Activated naive CD4-positive, alpha-beta T cell treated with anti-CD3 and anti-CD28 coated beads for 36 hours (primary cell): ENCODE measurements at places on chromosomes 16 and 17. TPM values are rescaled to one million over a fixed set of nuclear protein-coding genes. Genes with fewer than 3 reads are reported as not detected.
A peak's percentile ranks its signal among the peaks of the same experiment; 100 is the strongest.

GRCh38 chr17:36808180-36808661 lies 129.1 kb upstream of the LHX1 start:
- H3K36me3 ChIP-seq = no peaks in the 10 kb centered on the region
- H3K27me3 ChIP-seq = peaks cover 45% of the 10 kb centered on the region
- no peaks in the 10 kb centered on the region for H3K4me1 ChIP-seq

Gene NPB
- total RNA-seq = 0.12 TPM

DNA sequence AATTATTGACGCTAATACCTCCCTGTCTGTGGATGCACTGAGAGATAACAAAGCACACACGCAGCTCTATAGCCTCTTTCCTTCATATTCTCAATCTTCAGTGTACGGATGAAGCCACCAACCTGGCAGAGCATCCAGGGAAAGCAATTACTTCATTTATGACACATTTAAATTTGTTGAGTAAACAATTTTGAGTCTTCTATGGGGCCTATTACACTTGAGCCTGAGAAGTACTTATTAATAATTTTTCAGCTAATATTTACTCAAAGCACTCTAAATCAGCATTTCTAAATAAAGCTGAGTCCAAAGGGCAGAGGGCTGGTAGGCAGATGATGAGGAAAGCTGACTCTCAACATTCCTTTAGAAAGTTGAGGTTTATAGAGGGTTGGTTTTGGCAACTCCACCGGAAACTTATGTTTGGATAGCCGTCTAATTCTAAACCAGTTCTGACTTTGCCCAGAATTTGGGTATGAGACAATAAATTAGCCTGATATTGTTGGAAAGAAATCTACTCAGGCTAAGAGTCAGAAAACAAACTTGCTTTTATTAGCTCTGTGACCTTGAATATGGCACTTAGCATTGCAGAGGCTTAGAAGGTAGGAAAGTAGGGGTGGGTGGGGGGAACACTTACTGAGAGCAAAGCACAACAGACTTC lies 643.5 kb downstream of the CDH11 start:
- no peak overlapping the region for H3K4me3 ChIP-seq
- no peaks in the 10 kb centered on the region for H3K4me1 ChIP-seq
- no peak overlapping the region for H3K27ac ChIP-seq
- no peaks in the 10 kb centered on the region for H3K27me3 ChIP-seq
- no peaks in the 10 kb centered on the region for H3K36me3 ChIP-seq

DNA sequence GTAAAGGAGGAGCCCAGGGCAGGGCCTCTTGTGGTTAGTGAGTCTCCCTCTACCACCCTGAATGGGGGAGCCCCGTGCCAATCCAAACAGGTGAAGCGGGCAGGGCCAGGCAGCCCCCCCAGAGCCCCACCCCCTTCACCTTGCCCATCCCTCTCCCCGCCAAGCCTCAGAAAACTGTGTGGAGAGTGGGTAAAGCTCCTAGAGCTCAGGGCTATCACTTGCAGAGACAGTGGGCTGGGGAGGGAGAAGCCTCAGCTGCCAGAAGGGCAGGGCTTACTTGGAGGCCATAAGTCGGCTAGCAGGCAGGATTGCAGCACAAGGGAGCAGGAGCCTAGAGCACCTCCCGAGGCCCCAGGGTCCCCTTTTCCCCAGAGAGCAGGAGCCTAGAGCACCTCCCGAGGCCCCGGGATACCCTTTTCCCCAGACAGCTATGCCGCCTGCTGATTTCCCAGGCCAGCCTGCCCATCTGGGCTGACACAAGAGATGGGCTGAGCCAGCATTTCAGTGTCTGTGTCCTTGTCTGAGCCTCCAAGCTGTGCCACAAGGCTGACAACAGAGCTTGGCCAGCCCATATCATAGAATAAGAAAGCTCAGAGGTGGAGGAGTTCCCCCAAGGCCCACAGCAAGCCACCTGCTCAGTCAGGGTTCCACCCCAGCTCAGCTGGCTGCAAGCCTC lies 6.7 kb upstream of the KRT14 start:
- no peaks in the 10 kb centered on the region for H3K36me3 ChIP-seq
- H3K4me1 ChIP-seq = no peaks in the 10 kb centered on the region
- H3K27me3 ChIP-seq = peaks cover 5% of the 10 kb centered on the region
- no peak for DNase-seq
- no peak overlapping the region for H3K27ac ChIP-seq
- no peak overlapping the region for H3K4me3 ChIP-seq

DNA sequence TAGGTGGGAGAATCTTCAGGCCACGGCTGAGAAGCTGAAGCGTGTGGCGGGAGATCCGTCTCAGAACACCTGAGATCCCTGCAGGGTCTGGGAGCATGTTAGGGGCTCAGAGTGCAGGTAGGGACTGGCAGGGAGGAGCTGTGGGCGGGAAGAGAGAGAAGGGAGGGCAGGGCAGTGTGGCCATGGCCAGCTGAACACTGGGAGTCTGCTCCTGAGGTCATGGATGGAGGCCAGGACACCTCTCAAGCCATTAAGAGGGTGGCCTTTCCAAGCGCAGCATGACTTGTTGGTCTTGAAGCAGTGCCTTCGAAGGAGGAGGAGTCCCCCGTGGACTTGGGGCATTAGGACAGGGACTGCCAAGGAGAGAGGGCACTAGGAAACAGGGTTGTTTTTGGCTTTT lies 23.7 kb downstream of the NAA60 start:
- DNase-seq = no peak
- no peak overlapping the region for H3K4me3 ChIP-seq
- no peak overlapping the region for H3K27ac ChIP-seq
- H3K36me3 ChIP-seq = peaks cover 15% of the 10 kb centered on the region
- H3K27me3 ChIP-seq = no peaks in the 10 kb centered on the region

GRCh38 chr17:17484451-17484899 lies 7.7 kb downstream of the MED9 start:
- peaks cover 42% of the 10 kb centered on the region for H3K4me1 ChIP-seq
- peak overlapping the region; percentile 37 for H3K27ac ChIP-seq
- peak; percentile 79 for DNase-seq
- H3K4me3 ChIP-seq = no peak overlapping the region
- H3K27me3 ChIP-seq = no peaks in the 10 kb centered on the region

- no peaks in the 10 kb centered on the region for H3K27me3 ChIP-seq
- H3K27ac ChIP-seq = no peak overlapping the region
- no peak overlapping the region for H3K4me3 ChIP-seq
- peaks cover 2% of the 10 kb centered on the region for H3K4me1 ChIP-seq
Observed at GRCh38 chr16:11409398-11409797, 64.1 kb downstream of the RMI2 start.

Gene SP2
- 19.5 TPM for total RNA-seq

Gene TLCD2
- 0.05 TPM for total RNA-seq

Gene ACAP1
- 320 TPM for total RNA-seq

GRCh38 chr16:50178491-50178941 lies 25.4 kb downstream of the TENT4B start:
- no peaks in the 10 kb centered on the region for H3K27me3 ChIP-seq
- peaks cover 4% of the 10 kb centered on the region for H3K36me3 ChIP-seq
- no peak for DNase-seq
- H3K4me3 ChIP-seq = no peak overlapping the region
- H3K27ac ChIP-seq = peak overlapping the region; percentile 5

- no peaks in the 10 kb centered on the region for H3K27me3 ChIP-seq
- peaks cover 2% of the 10 kb centered on the region for H3K36me3 ChIP-seq
- peaks cover 50% of the 10 kb centered on the region for H3K4me1 ChIP-seq
- peak; percentile 71 for DNase-seq
- peak overlapping the region; percentile 100 for H3K27ac ChIP-seq
- H3K4me3 ChIP-seq = peak overlapping the region; percentile 93
Observed at GRCh38 chr17:31508288-31509094, 117.0 kb downstream of the RAB11FIP4 start.

Gene CIITA
- 0.12 TPM for total RNA-seq

Gene CCT6B
- 0.69 TPM for total RNA-seq

DNA sequence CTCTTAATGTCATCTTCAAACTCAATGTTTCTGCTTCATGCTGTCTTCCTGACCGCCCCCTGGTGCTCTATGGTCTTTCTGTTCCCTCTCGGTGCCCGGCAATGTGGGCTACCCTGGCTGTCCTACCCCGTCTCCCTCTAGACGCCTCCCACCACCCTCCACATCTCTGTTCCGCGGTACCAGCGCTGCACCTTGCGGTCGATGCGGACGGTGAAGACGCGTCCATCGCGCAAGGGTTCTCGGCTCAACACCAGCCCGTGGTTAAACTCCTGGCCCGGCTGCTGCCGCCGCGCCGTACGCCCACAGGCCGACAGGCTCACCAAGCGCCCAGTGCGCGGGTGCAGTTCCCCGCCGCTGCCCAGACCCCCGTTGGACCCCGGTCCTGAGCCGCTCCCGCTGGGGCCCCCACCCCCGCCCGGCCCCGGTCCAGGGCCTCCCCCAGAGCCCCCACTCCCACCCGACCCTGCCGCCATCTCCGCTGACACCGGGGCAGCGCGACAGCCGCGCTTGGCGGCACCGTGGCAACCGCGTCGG lies at the start of gene NEURL4:
Gene NEURL4, minus strand, starts transcription at position 496 of the 534 bp plus-strand sequence. Its CDS starts 23 bp downstream, at position 473.
- no peaks in the 10 kb centered on the region for H3K27me3 ChIP-seq
- H3K27ac ChIP-seq = peak within 1 kb of the TSS; percentile 91
- peaks cover 15% of the 10 kb centered on the region for H3K36me3 ChIP-seq
- H3K4me1 ChIP-seq = peaks cover 56% of the 10 kb centered on the region
- peak within 1 kb of the TSS; percentile 97 for H3K4me3 ChIP-seq
- DNase-seq = peak; percentile 31

DNA sequence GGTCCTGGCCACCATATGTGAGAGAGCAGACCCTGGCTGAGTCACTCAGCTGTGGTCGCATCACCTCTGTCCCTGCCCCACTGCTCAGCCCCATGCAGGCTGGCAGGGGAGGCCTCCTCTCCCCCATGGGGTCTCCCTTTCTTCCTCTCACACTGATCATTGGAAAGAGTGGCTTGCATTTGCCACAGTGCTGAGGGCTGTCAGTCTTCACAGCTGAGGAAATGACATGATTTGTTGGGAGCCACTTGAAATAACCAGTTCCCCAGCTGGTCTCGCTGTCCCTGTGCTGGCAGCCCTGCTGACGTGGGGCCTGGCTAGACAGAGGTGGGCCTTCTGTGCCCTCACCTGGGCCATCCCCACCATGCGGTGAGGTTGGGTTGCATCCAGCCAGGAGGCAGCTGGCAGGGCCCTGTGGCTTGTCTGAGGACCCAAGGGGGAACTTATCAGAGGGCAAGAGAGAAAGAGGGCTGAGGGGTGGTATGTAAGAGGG lies 30.1 kb upstream of the MED9 start:
- H3K27ac ChIP-seq = no peak overlapping the region
- no peaks in the 10 kb centered on the region for H3K27me3 ChIP-seq
- no peak for DNase-seq
- H3K4me3 ChIP-seq = no peak overlapping the region
- no peaks in the 10 kb centered on the region for H3K36me3 ChIP-seq

DNA sequence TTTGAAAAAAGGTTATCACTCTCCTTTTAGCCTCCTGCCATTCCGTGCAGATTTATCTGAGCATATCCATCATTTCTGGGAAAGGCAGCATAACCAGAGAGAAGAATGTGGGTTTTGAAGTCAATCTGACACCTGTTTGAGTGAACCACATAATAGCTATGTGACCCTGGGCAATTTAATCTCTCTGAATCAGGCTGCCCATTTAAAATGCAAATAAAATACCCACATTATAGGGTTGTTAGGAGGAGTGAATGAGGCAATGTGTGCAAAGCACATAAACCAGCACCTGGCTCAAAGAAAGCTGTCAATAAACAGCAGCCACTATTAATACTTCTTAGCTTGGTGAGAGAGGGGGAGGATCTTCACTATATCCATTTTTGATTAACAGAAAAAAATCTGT lies 88.0 kb downstream of the CACNG1 start:
- no peak for DNase-seq
- H3K27ac ChIP-seq = no peak overlapping the region
- no peaks in the 10 kb centered on the region for H3K27me3 ChIP-seq

- H3K27ac ChIP-seq = peak overlapping the region; percentile 82
- H3K4me1 ChIP-seq = peaks cover 50% of the 10 kb centered on the region
- H3K4me3 ChIP-seq = peak overlapping the region; percentile 25
- H3K36me3 ChIP-seq = peaks cover 6% of the 10 kb centered on the region
- DNase-seq = peak; percentile 90
Observed at GRCh38 chr16:31869511-31870201, 4.0 kb upstream of the ZNF267 start.

Gene CCL7
- total RNA-seq = not detected

DNA sequence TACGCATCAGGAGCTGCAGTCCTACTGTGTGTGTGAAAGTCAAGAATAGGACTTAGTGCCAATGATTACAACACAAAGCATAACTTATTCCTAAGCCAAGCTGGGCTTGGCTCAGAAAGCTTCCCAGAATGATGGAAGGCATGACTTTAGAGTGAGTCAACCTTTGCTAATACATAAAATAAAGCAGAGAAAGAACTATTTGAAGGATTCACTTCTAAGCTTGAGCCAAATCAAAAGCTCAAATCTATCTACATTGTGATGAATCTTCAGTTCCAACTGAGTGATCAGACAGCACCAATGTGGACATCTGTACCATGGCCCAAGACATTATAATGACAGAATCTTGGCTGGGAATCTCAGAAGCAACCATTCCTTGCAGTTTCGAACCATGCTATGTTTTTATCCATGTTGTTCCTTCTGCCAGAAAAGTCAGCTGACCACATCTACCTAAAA lies 41.4 kb downstream of the SMG6 start:
- H3K27ac ChIP-seq = peak overlapping the region; percentile 100
- H3K27me3 ChIP-seq = no peaks in the 10 kb centered on the region
- peaks cover 89% of the 10 kb centered on the region for H3K4me1 ChIP-seq
- H3K36me3 ChIP-seq = peaks cover 18% of the 10 kb centered on the region
- DNase-seq = no peak
- H3K4me3 ChIP-seq = peak overlapping the region; percentile 6

GRCh38 chr17:79735096-79735495 lies 4.4 kb downstream of the ENPP7 start:
- peaks cover 4% of the 10 kb centered on the region for H3K4me1 ChIP-seq
- no peak overlapping the region for H3K27ac ChIP-seq
- no peaks in the 10 kb centered on the region for H3K36me3 ChIP-seq
- peaks cover 18% of the 10 kb centered on the region for H3K27me3 ChIP-seq

Gene KRTAP1-1
- total RNA-seq = not detected

Gene MFAP4
- not detected for total RNA-seq

- peaks cover 26% of the 10 kb centered on the region for H3K4me1 ChIP-seq
- no peak for DNase-seq
- peaks cover 19% of the 10 kb centered on the region for H3K36me3 ChIP-seq
- no peak overlapping the region for H3K27ac ChIP-seq
- H3K27me3 ChIP-seq = no peaks in the 10 kb centered on the region
- H3K4me3 ChIP-seq = no peak overlapping the region
Observed at GRCh38 chr17:39915559-39915958, 2.9 kb downstream of the GSDMB start.
